ENCODE measurements at places on chromosomes 6 and 20.

DNA sequence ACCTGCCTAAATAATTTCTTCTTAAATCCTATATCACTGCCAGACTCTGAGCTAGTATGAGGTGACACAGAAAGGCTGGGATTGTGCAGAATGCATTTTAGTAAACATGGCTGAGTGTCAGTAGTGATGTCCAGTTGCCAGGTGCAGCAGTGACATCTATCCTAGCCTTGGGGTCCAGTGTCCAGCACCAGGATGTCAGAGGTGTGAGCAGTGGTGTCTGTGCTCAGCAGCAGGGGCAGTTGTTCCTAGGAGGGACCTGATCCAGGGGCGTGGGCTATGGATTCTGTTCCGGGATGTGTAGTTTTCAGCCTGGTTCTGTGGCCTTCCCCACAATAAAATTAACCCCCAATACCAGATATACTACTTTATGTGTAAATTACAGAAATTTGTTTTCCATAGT, 6.0 kb downstream of the HLA-C start:
- DNase-seq, result no peak

GRCh38 chr20:34193051-34193450, 48.2 kb upstream of the ASIP start:
- DNase-seq, result no peak

DNA sequence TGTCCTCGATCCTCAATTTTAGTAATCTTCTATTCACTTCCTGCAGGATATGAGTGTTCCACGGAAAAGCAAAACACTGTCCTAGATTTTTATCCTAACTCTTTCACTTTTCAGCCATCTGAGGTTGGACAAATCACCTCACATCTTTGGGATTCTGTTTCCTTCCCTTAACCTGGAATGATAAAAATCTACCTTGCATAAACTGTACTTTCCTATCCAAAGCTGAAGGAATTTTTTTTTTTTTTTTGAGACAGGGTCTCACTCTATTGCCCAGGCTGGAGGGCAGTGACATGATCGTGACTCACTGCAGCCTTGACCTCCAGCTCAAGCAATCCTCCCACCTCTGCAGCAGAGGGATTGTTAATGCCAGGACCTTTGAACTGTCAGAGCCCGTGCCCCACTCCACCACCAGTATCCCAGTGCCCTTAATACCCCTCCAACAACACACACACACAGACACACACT, 20.5 kb downstream of the CAPN11 start:
- no peak for DNase-seq

DNA sequence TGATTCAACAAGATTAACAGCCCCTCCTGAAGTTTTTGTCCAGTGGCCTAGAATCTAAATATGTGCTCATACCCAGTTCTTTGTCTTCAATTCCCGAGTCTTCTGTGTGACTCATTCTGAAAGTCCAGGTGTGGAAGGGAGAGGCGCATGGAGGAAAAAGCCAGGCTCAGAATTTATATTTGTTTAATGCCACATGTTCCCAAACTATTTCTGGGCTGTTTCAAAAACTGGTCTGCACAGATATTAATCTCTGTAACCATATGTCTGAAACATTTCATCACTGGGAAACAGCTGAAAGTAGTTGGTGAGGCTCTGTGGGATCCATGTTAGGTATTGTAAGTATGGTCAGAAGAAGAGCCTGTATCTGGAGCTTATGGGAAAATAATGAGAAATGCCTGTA, 266.0 kb downstream of the PAX1 start:
- no peak for DNase-seq

DNA sequence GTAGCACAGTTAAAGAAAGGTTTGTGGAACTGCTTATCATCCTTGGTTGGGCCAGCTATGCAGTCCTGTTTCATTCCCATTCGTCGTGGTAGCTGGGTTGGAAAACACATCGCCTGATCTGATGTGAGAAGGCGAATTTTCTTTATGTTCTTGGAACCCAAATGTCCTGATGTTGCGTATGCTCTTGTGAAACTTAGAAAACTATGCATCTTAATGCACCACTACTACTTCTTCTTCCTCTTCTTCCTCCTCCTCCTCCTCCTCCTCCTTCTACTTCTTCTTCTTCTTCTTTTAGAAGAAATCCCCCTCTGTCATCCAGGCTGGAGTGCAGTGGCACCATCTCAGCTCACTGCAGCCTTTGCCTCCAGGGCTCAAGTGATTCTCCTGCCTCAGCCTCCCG, 381.6 kb downstream of the UTRN start:
- DNase-seq, result no peak

- no peak for DNase-seq
Measured at GRCh38 chr6:35046862-35047261, 94.3 kb downstream of the TCP11 start.

DNA sequence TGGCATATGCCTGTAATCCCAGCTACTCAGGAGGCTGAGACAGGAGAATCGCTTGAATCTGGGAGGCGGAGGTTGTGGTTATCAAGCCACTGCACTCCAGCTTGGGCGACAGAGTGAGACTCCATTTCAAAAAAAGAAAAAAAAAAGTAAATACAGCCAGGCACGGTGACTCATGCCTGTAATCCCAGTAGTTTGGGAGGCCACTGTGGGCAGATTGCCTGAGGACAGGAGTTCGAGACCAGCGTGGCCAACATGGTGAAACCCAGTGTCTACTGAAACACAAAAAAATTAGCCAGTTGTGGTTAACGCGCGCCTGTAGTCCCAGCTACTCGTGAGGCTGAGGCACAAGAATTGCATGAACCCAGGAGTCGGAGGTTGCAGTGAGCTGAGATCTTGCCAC, 1.5 kb upstream of the NINL start:
- no peak for DNase-seq

GRCh38 chr6:17633465-17634188, 33.5 kb downstream of the FAM8A1 start:
- DNase-seq, result no peak
